NCI-H2107 (cell line): ENCODE measurements at places on chromosomes 1 and 21.

GRCh38 chr1:6962996-6963911, 178.0 kb downstream of the CAMTA1 start:
- DNase-seq: no peak

DNA sequence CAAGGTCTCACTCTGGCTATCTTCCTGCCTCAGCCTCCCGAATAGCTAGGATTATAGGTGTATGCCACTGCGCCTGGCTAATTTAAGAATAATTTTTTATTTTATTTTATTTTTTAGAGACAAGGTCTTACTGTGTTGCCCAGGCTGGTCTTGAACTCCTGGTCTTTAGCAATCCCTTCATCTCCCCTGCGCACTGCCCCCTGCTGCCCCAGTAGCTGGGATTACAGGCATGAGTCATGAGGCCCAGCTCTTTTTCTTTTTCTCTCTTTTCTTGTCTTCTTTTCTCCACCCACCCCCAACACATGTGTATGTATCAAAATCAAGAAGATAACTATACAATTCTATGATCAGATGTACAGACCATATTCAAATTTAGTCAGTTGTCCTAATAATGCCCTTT, 87.2 kb downstream of the PEX14 start:
- no peak for DNase-seq

DNA sequence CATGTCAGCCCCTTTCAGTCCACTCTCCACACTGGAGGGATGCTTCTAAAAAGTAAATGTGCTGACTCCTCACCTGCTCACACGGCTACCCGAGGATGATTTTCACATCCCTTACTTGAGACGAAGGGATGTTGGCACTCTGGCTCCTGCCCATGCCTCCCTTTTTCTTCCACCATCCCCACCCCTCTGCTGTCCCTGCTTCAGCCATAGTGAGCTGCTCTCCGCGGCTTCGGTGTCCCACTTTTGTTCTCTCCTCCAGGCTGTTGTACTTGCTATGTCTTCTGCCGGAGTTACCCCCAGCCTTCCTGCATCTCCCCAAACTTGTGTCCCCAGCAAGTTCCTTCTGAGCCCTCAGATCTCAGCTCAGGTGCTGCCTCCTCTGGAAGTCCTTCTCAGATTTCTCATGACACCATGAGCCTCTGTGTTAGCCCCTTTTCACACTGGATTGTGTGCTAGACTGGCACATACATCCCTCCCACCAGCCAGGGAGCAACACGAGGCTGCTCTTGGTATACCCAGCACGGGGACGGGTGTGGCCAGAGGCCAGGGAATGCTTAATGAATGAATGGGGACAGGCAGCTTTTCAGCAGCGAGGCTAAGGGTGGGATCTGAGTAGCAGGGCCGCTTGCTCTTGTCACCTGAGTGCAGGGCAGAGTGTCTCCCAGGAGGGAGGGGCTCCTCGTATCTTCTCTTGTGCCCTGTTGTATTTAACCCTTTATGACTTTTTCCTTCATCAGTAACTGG, 1.3 kb downstream of the ACOT11 start:
- DNase-seq: no peak

DNA sequence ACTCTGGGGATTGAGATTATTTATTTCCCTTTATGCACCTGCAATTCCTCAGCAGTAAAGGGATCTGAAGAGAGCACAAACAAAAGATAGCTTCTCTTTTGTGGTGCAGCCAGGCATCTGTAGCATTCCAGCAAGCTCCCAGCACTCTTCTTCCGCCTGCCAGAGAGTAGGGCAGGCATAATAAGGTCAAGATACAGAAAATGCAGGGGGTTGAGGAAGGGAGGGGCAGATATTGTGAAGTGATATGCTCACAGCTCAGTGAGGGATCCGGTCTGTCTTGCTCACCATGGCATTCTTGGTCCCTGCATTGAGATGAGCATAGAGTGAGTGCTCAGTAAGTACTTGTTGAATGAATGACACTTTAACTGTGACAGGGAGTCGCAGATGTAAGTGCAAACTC, 23.9 kb downstream of the FASLG start:
- no peak for DNase-seq

GRCh38 chr21:24727803-24728440, 879.4 kb downstream of the MRPL39 start:
- DNase-seq: no peak

- no peak for DNase-seq
These were observed 32.3 kb downstream of the TMCC2 start for GRCh38 chr1:205259998-205260397.

GRCh38 chr21:45941717-45942546, 39.6 kb upstream of the COL6A1 start:
- DNase-seq: no peak

- no peak for DNase-seq
These were observed 14.4 kb upstream of the KCNH1 start for GRCh38 chr1:211148366-211148765.

DNA sequence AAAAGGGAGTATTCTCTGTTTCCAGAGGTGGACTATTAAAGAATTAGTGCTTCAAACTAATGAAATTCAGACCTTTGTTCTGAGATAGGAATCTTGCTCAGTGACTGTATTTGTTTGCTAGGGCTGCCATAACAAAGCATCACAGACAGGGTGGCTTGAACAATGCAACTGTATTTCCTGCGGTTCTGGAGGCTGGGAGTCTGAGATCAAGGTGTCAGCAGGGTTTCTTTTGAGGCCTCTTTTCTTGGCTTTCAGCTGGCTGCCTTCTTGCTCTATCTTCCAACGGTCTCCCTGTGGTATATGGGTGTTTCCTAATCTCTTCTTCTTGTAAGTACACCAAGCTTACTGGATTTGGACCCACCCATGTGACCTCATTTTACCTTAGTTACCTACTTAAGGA, 264.6 kb upstream of the PROX1 start:
- no peak for DNase-seq

DNA sequence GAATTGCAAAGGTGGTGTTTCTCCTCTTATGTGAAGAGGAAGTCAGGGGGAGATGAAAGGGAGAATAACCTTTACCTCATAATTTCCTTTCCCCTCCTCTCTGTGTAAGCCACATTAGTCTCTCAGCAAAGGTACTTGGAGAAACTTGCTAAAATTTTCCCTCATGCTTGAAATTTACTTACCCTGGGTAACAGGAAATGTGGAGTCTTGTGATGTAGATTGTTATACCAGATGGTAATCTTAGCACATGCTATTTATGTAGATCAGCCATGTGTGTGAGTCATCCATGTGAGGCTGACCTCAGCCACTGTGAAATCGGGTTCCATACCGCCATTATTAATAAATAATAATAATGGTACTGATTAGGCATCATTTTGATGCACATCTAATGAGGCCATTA, 128.4 kb downstream of the TGFB2 start:
- DNase-seq: no peak

GRCh38 chr1:209398313-209398991, 185.1 kb upstream of the CAMK1G start:
- no peak for DNase-seq
